ENCODE measurements at places on chromosomes 4 and X.

GRCh38 chr4:153215921-153216320, 11.7 kb downstream of the TRIM2 start:
- DNase-seq = no peak

GRCh38 chrX:76172325-76172893, 453 bp upstream of the PBDC1 start:
- no peak for DNase-seq

DNA sequence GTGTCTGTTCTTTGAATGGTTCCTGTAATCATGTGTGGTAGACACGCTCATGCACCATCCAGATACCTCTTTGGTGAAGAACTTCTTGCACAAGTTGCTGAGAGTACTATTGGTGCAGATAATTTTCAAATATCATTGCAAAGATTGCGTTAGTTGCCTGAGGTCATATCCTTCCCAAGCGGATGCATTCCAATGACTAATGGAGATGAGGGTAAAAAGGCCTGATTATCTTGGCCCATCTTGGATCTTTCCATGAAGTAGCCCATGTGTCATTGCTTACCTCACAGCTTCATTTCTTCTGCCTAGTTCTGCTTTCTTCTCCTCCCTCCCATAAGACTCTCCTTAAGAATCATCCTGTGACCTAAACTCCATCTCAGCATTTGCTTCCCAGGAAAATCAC, 384.9 kb upstream of the CNKSR2 start:
- DNase-seq = no peak

- DNase-seq = no peak
Measured at GRCh38 chr4:129218360-129218759, 122.4 kb downstream of the C4orf33 start.

DNA sequence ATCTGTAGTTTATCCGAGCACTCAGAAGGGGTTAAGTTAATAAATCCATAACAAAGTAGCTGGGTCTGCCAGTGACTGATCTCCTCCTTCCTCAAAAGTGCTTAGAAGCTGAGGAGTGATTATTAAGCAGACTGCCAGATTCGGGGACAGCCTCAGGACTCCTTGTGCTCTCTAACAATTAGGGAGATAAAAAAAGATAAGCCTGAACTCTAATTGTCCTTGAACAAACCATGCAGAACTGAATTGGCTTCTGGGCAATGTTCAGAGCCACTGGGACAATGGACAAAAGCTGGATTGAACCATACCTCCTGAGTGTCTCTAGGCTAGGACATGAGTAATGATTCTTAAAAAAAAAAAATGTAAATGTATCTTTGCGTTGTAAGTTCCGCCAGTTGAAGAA, 22.7 kb upstream of the GRPR start:
- DNase-seq = no peak

GRCh38 chr4:20268028-20268427, 16.3 kb downstream of the SLIT2 start:
- DNase-seq = no peak

DNA sequence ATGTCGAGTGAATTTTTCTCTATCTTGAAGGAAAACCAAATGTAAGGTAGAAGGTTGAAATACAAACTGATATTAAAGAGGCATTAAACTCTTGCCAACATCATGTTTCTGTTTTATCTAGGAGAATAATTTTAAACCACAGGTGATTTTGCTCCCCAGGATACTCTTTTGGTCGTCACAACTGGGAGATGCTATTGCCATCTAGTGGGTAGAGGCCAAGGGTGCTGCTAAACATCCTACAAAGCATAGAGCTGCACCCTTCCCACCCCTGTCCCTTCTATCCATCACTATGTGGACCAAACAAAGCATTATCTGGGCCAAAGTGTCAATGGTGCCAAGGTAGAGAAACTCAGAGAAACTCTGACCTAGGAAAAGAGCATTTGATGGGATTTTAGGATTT, 154.6 kb upstream of the MAGEB2 start:
- DNase-seq = no peak

GRCh38 chrX:145506214-145506613, 258.9 kb downstream of the SPANXN1 start:
- DNase-seq = no peak

GRCh38 chr4:122100508-122100907, 51.6 kb upstream of the BLTP1 start:
- DNase-seq = no peak

GRCh38 chr4:139530833-139531427, 25.1 kb downstream of the SETD7 start:
- peak; percentile 36 for DNase-seq

DNA sequence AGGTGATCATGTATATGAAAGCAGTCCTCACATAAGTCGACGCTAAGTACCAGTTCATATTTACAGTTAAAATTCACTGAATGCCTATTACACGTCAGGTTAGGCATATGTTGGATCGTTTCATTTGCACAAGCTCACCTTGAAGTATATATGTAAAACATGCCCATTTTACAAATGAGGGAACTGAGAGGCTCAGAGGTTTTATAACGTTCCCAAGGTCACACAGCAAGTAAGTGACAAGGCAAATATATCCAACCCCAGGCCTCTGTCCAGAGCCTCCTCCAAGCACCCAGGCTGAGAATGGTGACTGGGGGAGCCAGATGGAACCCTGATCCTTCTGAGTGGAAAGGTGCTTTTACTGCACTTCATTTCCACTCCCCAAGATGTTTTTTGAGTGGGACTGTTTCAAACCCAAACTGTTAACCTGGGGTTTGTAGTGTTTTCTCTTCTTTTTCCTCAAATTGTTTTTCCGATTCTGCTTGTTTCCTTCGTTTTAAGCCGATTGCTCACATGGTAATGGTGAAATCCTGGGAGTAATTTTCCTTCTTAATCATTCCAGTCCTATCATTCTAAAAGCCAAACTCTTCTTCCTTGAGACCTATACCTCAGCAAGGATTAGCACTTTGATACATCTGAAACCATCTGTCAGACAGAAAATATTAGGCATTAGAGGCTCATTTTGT, 791 bp downstream of the SMIM20 start:
- DNase-seq = no peak

GRCh38 chr4:128776794-128777216, 32.7 kb upstream of the JADE1 start:
- no peak for DNase-seq

DNA sequence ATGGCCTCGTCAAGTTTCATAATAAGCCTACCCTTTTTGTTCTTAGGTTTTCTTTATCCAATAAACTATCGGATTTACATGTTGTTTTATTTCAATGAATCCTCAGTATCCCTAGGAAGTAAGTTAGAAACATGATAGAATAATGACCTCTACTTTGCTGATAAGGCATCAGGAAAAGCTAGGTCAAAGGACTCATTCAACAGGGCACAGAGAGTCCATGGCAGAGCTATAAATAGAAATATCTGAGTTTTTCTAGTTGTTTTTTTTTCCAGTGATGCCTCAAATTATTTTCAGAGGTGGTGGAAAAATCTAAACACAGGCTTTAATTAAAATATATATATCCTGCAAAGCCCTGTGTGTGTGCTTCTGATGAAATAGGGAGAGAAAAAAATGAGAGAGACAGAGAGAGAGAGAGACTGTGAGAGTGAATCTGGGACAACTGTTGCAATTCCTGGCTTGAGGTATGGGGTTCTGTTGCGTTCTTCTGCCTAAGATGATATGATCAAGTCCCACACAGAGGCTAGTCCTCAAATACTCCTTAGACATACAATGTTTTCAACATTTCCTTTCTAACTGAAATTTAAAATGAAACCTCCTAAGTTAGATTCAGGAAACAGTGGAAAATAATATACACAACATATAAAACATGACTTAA, 139.9 kb downstream of the HDX start:
- no peak for DNase-seq

All from stimulated activated CD4-positive, alpha-beta T cell treated with anti-CD3 and anti-CD28 coated beads, Interleukin-4, amount 100 ng/mL, for 1 hour (primary cell).